ENCODE measurements at places on chromosomes 6 and 20. TPM values are rescaled to one million over a fixed set of nuclear protein-coding genes. Genes with fewer than 3 reads are reported as not detected.
A peak's percentile ranks its signal among the peaks of the same experiment; 100 is the strongest.

- no peaks in the 10 kb centered on the region for H3K4me1 ChIP-seq
- peaks cover 3% of the 10 kb centered on the region for H3K27me3 ChIP-seq
- no peak overlapping the region for H3K27ac ChIP-seq
- no peaks in the 10 kb centered on the region for H3K36me3 ChIP-seq
These were observed 222.7 kb downstream of the PHACTR1 start for GRCh38 chr6:12939314-12939713.

GRCh38 chr20:54995553-54995952 is 520.2 kb downstream of the DOK5 start:
- no peaks in the 10 kb centered on the region for H3K36me3 ChIP-seq
- no peaks in the 10 kb centered on the region for H3K27me3 ChIP-seq
- H3K27ac ChIP-seq = no peak overlapping the region
- no peak overlapping the region for H3K4me3 ChIP-seq

- H3K4me1 ChIP-seq = no peaks in the 10 kb centered on the region
- no peak overlapping the region for H3K4me3 ChIP-seq
- no peaks in the 10 kb centered on the region for H3K27me3 ChIP-seq
- peaks cover 69% of the 10 kb centered on the region for H3K36me3 ChIP-seq
- H3K27ac ChIP-seq = no peak overlapping the region
- peak; percentile 68 for DNase-seq
These were observed 29.7 kb downstream of the RPF2 start for GRCh38 chr6:111011360-111012142.

Gene TMEM244
- not detected for total RNA-seq

Gene SLC17A2
- total RNA-seq = not detected

Gene FAM162B
- total RNA-seq = not detected

DNA sequence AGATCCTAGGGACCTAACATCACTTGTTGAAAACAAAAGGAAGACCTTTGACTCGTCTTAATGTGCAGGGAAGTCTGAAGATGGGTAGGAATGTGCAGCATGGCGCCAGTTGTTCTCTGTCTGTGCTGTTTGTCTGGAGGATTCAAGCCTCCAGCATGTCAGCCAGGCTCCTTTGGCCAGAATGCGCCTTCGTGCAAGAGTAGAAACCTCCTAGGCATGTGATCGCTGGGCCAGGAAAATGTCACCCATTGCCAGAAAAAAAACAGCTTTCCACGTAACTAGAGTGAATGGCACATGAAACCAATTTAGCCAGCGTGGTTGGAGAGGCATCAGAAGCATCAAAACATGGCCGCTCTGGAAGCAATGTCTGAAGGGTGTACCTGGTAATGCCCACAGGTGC is 132.7 kb downstream of the EDN1 start:
- no peak overlapping the region for H3K4me3 ChIP-seq
- no peak for DNase-seq
- H3K4me1 ChIP-seq = no peaks in the 10 kb centered on the region
- no peaks in the 10 kb centered on the region for H3K27me3 ChIP-seq
- H3K27ac ChIP-seq = no peak overlapping the region

DNA sequence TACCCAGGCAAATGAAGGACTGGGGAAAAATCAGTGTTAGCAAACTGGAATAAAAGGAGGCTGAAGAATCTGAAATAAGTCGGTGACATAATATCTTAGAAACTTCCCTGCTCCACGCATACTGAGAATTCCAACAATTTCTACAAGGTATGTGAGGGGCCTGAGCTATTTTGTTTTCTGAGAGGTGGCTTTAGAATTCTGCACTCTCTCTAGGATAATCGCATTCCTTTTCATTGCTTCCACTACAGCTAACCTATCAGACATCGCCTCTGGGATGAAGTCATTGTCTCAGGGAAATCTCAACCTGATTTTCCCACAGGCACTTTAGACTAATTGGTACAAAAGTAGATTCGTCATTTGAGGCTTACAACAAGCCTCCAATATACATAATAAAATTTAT is 740.8 kb downstream of the PHF3 start:
- H3K27ac ChIP-seq = no peak overlapping the region
- DNase-seq = no peak

DNA sequence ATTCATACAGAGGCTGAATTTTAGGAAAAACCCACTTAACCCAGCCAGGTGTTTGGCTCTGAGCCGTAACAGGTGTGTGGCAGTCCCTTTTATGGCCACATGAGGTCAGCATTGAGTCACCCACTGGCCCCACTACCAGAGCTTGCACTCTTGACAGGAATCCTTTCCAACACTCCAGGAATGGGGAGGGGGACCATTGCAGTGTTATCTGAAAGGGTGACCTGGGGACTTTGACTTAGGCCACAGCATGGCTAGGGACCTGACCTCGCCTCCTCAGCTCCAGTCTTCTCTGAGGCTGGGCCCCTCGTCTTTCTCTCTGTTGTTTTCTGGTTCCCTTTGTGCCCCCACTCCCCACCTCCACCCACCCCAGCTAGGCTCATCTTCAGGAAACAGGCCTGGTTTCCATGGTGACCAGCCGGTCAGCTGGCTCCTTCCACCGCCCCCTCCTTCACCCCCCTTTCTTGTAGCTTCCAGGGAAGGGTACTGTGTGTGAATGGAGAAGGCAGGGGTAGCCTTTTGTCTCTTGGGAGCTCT is 2.1 kb upstream of the TMEM151B start:
- no peak overlapping the region for H3K4me3 ChIP-seq
- peaks cover 17% of the 10 kb centered on the region for H3K4me1 ChIP-seq
- no peaks in the 10 kb centered on the region for H3K36me3 ChIP-seq
- no peak overlapping the region for H3K27ac ChIP-seq

GRCh38 chr6:110039981-110040383 is 61.9 kb downstream of the GPR6 start:
- H3K27me3 ChIP-seq = no peaks in the 10 kb centered on the region
- peaks cover 12% of the 10 kb centered on the region for H3K4me1 ChIP-seq

DNA sequence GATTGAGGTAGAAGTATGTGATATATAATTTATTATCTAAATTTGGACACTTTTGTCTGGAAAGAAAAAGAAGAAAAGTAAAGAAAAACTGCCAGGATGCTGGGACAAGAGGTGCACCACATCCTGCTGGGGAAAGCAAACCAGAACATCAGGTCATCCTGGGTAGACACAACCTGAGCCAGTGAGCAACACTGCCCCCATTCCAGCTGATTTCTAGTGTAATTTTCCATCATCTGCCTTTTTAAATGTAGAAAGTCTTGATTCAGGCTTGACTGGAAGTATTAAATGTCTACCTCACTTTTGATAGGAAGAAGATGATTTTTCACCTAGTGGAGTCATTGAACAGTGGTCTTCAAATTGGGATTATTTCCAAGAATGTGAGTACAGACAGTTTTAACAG is 1164.5 kb upstream of the CITED2 start:
- no peaks in the 10 kb centered on the region for H3K36me3 ChIP-seq
- DNase-seq = no peak
- H3K4me3 ChIP-seq = no peak overlapping the region
- H3K27me3 ChIP-seq = no peaks in the 10 kb centered on the region
- peaks cover 3% of the 10 kb centered on the region for H3K4me1 ChIP-seq

DNA sequence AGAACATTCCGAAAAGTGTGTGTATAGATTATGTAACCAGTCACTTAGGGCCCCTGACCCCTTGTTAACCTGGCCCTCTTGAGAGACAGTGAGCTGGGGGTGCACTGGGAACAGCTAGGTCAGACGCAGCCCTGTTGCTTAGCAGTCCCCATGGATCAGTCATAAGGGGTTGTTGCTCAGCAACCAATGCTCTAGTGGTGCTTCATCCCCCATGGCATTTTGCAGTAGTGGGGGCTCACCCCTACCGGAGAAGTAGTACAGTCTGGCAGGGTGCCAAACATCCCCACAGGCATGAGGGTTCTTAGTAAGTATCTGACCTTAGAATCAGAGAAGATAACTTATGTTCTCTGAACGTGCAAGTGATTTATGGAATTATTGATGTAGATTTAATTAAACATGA is 12.3 kb downstream of the PKIB start:
- no peaks in the 10 kb centered on the region for H3K27me3 ChIP-seq
- no peak overlapping the region for H3K4me3 ChIP-seq
- DNase-seq = no peak

GRCh38 chr6:142906945-142907470 is 38.0 kb downstream of the HIVEP2 start:
- no peak for DNase-seq
- no peak overlapping the region for H3K27ac ChIP-seq
- H3K27me3 ChIP-seq = no peaks in the 10 kb centered on the region
- no peaks in the 10 kb centered on the region for H3K36me3 ChIP-seq

DNA sequence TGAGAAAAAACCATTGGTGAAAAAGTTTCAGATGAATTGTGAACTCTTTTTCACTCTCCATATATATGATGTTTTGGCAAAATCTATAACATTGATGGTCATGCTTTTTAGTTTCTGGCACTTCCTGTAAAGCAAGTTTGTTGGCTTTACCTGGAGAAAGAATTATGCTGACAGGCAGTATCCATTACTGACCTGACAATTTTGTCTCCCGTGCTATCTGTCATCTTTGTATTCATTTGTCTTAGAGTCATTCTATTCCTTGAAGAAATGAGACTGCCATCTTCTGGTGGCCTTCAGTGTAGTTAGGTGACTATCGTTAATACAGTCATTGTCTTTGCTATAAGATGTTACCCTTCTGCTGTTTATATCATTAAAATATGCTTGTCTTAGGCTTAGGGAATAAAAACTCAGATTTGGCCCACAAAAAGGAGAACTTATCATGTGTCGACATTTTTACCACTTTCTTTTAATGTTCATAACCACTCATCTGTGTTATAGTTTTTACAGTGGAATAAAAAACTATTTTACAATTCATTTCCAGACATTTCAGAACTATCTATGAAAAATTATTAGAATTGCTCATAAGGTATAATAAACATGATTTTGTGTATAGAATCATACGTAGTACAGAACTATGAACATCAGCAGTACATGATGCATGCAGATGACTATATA is 707.0 kb downstream of the EPM2A start:
- H3K4me3 ChIP-seq = no peak overlapping the region
- no peaks in the 10 kb centered on the region for H3K4me1 ChIP-seq

DNA sequence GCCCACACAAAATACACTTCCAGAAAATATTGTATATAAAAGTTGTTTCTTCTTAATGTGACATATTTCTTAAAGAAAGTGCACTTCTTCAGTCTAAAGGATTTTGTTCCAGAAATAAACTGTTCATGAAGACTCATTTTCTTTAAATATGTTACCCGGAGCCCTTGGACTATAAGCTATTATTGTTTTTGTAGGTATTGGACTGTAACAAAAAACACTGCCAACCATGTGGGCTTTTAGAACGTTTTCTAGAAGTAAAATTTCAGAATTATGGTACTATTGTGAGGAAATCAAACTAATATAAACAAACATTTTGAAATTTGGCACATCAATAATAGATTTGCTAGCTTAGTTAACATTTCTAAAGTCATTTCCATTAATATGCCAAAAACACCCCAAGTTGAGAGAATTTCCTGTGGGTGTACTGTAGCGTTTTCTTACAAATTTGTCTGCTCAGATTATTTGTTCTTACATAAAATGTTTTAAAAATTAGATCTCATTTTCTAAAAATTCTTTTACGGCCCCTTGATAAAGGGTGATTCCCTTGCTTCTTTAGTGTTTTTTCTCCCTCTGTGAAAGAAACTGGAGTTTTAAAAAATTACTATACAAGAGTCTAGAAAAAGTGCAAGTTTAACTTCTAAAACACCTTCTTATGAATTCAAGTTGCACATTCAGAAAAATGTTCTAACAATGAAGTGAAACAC is 3.4 kb downstream of the NKX2-4 start:
- peaks cover 4% of the 10 kb centered on the region for H3K36me3 ChIP-seq
- no peak for DNase-seq
- H3K27me3 ChIP-seq = no peaks in the 10 kb centered on the region

DNA sequence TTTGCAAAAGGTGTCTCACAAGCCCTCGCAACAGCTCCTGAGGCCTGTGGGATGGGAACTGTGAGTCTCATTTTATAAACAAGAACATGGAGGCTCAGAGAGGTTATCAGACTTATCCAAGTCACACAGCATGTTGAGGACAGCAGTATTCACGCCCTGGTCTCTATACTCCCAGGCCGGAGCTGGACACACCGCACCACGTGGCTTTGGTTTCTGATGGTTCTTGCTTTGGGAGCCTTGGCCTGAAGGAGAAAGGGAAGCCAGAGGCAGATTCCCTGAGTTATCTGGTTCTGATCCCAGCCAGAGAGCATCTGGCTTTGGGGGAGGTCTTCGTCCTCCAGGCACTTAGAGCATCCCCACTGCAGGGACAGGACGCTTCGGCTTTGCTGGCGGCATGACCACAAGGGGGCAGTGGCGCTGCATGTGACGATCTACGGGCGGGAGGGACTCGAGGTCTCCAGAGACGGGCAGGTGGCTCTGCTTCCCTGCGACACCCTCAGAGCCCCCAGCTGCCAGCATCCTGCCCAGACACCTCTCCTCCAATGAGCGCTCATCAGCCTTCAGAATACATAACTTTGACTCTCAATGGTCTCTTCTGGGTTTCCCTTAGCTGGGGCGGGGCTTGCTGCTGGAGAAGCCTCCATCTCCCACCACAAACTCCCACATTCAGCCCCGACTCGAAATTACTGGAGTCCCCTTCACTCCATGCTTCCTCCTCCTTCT is 51.4 kb upstream of the SAYSD1 start:
- H3K4me3 ChIP-seq = no peak overlapping the region
- no peaks in the 10 kb centered on the region for H3K4me1 ChIP-seq
- no peaks in the 10 kb centered on the region for H3K36me3 ChIP-seq
- DNase-seq = peak; percentile 94

Gene FAXC
- not detected for total RNA-seq
